HAP-1 (cell line): ENCODE measurements at places on chromosomes 11 and 22.

DNA sequence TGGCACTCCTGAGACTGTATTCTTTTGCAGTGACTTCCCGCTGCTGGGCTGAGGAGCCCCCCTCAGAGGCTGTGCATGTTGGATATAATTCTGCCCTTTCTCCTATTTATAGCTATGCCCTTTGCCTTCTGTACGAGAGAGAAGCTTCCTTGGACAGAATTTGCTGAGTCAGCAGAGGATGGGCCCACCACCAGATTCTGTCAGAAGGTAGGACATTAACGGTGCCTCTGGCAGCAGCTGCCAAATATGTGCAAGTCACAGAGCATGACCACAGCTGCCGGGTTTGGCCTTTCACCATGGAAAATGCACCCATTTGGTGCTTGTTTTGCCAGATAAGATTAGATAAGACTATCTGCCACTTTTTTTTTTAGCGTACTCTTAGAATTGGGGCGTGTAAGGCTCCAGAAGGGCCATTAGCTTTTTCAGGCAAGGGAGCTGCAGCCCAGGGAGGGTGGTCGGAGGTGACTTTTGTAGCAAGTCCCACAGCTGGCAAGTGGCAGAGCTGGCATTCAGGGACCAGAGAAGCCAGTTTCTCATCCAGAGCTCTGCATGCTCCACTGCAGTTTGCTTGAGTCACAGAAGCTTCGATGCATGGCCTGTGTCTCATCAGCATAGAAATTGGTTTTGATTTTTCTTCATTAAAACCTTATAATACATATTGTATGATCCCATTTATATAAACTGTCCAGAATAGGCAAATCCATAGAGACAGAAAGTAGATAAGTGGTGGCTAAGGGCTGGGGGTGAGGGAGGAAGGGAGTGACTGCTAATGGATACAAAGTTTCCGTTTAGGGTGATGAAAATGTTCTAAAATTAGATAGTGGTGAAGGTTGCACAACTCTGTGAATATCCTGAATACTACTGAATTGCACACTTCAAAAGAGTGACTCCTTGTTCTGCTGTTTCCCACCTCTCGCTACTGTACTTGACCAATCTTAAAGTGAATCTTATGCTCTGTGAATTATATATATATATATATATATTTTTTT, 15.8 kb downstream of the UPB1 start:
- DNase-seq, result no peak

DNA sequence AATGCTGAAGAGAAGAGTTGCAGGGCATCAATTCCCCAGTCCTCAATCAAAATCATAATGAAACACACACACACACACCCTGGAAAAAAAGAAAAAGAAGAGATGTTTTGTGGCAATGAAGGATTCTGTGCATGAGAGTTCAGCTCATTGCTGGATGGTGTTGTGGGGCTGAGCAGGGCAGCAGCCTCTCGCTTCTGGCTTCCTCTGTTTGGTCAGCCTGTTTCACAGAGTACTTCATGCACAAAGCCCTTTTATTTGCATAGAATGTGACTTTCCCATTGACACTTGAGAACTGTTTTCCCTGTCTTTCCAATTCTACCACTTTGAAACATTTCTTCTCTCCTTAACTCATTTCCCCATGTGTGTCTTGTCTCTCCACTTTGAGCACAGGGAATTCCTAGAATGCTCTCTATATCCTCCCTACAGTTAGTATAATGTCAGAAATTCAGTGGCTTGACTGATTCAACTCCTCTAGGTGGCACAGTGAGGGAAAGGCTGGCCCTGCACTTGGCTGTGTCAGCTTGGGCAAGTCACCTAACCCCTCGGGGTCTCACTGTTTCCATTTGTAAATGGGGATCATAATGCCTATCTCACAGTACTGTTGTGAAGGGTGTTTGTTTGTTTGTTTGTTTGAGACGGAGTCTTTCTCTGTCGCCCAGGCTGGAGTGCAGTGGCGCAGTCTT, 25.4 kb upstream of the BSX start:
- no peak for DNase-seq

GRCh38 chr11:11028017-11028692, 170.3 kb upstream of the ZBED5 start:
- peak; percentile 88 for DNase-seq

DNA sequence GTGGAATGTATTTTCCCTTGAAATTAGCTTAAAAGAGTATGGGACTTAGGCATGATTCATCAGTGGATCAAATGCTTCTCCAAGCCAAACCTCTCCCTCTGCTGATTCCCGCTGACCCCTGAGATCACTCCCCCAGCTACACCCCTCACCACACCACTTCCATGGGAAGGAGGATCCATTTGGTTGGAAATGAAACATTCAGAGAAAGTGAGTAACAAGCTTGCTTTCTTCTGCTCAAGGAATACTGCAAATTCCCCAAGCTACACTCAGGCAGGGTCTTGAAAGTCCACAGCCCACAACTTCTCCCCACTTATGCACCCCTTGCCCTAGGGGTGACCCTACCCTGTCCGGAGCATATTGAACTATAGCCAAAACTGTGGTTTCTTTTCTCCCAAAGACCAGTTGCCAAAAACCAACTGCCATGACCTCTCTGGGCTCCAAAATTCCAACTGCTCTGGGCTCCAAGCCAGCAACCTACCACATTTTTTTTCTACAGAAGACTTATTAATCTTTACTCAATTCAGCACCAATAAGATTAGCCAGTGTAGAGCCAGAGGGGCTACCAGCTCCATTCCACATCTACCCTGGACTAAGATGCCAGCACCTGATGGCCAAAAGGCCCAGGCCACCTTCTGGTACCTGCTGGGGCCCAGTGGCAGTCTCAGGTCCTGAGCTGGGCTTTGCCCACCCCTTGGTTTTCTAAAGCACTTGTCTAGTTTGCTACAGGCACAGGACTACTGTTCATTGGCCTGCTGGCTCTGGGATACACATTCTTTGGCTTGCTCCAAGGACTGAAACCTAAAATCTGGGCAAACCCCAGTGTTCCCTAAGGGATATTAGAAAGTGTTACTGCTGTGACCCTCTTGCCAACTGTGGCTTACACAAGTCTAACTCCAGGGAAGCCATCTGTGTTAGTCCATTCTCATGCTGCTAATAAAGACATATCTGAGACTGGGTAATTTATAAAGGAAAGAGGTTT, 101.1 kb downstream of the MICAL3 start:
- no peak for DNase-seq

DNA sequence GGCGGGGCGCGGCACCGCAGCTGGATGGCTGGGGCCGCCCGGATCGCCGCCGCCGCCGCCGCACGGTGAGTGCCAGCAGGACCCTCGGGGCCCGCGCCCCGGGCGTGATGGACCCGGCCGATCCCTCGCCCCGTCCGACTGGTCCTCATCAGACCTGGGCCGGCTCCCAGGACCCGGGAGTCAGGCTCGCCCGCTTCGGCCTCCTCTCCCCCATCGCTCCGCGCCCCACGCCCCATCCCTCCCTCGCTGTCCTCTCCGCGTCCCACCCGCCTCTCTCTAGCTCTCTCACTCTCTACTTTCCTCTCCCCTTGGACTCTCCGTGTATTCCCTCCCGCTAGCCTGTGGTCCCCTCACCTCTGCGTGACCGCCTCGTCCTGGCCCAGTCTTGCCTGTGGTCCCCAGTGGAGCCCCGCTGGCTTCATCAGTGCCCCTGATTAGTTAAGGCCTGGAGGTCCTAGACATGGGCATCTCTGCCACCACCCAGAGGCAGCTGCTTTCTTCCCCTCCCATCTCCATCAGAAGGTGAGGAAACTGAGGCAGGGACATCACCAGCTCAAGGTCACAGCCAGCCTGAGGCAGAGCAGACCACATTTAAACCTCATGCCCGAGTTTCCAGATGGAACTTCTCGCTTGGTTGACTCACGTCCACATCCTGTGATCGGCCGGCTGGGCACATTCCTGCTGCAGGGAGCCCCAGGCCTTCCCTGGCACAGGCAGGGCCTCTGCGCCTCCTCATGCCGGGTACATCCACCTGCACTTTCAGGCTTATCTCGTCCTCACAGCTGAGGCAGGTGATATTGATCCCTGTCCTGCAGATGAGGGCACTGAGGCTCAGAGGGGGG, 429 bp downstream of the SLC39A13 start:
- DNase-seq, result no peak

- DNase-seq, result no peak
Measured at GRCh38 chr22:50304528-50305392, 2.7 kb downstream of the PLXNB2 start.

GRCh38 chr11:64790205-64791095, 12.1 kb upstream of the SF1 start:
- no peak for DNase-seq

DNA sequence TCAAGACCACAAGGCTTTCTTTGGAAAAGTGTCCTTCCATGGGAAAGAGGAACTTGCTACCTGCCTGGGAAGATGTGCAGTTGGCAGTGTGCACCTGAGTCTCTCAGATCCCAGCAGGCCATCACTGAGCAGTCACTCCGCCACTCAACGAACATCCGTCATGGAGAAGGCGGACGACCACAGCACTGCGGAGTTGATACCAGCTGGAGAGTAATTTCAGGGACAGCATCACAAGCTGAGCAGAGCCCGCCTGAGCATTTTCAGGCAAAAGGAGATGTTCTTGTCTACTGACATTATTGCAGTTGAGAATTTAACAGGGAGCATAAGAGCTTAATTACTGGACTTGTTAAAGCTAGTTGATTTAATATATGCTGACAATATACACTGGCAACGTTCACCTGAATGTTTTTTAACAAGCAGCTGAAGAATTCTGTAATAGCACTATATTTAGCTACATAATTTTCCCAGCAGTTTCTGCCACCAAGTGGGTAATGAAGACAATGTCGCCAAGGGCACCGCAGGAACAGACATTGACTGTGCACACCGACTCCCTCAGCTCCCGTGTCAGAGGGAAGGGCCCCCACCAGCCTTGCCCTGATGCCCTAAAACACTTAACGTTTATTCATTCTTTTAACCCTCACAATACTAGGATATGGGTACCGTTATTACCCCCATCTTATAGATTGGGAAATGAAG, 52.4 kb upstream of the ARFGAP3 start:
- no peak for DNase-seq

GRCh38 chr22:37794376-37794775, 13.4 kb upstream of the GCAT start:
- no peak for DNase-seq

DNA sequence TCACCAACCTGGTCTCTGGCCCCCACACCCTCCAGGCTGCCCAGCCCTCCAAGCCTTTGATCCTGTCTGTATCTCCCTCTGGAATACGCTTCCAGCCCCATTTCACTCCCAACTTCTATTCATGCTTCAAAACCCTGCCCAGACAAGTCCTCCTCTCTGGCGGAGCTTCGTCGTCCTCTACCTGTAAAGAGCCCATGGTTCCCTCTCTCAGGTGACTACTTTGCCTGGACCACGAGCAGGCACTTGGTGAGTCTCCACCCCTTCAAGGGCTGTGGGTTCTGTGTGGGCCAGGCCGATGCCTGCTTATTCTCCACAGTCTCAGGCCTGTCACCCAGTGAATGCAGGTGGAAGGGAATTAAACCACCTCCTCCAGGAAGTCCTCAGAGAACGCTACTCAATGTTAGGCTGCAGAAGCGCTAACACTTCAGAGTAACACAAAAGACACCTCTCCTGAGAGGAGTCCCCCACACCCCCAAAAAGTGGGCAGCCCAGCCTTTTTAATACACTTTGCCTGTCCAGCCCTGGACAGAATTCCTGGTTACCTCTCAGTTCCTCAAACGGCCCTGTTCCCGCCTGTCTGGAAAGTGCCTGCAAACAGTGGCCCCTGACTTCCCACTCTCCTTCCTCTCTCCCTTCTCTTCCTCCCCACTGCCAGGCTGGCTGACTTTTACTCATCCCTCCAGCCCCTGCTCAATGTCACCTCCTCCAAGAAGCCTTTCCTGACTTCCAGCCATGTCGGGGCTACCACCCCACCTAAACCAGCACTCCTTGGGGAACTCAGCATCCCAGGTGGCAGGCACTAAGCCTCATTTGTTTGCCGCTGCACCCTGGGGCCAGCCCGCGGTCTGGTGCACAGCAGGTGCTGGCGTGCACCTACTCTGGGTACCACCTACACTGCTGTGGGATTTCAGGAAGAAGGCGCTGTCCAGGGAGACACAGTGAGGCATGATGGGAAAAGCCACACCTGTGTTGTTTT, 9.0 kb downstream of the RAC2 start:
- DNase-seq, result no peak

- DNase-seq, result no peak
Measured at GRCh38 chr11:133238027-133238426, 294.3 kb downstream of the OPCML start.

DNA sequence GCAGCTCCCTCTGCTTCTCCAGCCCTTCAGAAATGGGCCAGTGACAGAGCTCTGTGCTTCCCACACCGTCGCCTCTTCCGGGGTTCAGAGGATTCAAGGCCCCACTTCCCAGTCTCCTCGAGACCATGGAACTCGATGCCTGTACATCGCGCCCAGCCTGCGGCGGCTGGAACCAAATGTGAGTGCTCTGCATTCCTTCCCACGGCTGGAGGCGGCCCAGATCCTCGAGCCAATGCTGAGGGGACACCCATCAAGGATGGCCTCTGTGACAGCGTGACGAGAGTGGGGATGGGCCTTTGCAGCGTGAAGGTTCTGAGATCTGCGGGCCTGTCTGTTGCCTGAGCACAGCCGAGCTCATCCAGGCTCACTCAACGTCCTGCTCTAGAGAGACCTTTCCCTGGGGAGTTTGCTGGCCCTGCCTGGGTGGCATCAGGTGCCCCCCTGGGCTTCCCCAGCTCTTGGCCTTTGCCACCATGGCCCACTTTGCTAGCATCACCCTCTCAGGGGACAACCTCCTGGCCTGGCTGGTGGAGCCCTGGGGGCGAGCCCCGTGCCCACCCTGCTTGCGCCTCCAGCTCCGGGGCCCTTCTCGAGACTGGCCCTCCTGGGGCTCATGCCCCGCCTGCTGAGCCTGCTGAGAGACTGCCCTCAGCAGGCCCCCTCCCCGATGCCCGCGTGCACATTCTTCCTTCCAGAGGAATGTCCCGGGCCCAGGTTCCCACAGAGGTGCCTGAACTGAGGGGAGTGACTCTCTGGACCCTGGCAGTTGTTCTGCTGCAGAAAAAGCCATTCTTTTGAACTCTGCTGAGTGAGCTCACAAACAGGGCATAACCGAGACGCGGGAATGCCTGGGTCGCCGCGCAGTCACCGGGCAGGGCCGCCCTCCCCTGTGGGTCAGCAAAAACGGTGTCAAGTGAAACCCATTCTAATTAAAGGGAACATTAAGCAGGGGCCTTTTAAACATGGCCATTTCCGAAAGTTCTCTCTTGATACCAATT, 7.3 kb upstream of the MYEOV start:
- no peak for DNase-seq

GRCh38 chr11:90229791-90230190, 6.9 kb upstream of the CHORDC1 start:
- DNase-seq, result no peak

DNA sequence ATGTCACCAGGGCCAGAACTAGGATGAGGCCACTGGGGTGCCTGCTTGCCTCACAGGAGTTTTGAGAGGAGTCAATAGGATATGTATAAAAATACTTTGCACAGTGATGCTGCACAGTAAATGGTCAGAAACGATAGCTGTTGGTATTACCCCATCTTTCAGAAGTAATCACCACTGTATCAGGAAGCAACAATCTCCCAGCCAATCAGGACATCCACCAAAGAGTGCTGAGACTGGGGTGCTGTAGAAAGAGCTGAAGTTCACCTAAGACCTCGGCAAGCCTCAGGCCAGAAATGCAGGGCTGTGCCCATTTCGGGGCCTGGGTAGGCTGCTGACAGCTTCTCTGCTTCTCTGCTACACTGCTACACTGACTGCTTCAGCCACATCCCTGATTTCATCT, 17.4 kb downstream of the LMO2 start:
- no peak for DNase-seq
